ENCODE measurements at places on chromosomes 5 and 9. TPM values are rescaled to one million over a fixed set of nuclear protein-coding genes. Genes with fewer than 3 reads are reported as not detected.

TAS2R1 gene
- polyA plus RNA-seq: not detected

SAPCD2 gene
- polyA plus RNA-seq: 13.1 TPM

PLAC8L1 gene
- polyA plus RNA-seq: 0.84 TPM

ITGA2 gene
- 8.5 TPM for polyA plus RNA-seq

SKIC3 gene
- polyA plus RNA-seq: 33.7 TPM

SV2C gene
- polyA plus RNA-seq: not detected

IFNA21 gene
- not detected for polyA plus RNA-seq

NPR3 gene
- 18.0 TPM for polyA plus RNA-seq

KCNIP1 gene
- 0.05 TPM for polyA plus RNA-seq

AGTPBP1 gene
- 9.0 TPM for polyA plus RNA-seq

ENTPD2 gene
- polyA plus RNA-seq: 1.2 TPM

IZUMO3 gene
- not detected for polyA plus RNA-seq

IL4 gene
- polyA plus RNA-seq: not detected

OR2V2 gene
- polyA plus RNA-seq: not detected

SELENOP gene
- 0.14 TPM for polyA plus RNA-seq

RNF183 gene
- polyA plus RNA-seq: not detected

NUTM2G gene
- not detected for polyA plus RNA-seq

GADD45G gene
- polyA plus RNA-seq: 0.15 TPM

TIMD4 gene
- 2.3 TPM for polyA plus RNA-seq

CCNG1 gene
- polyA plus RNA-seq: 69.5 TPM

NSD1 gene
- 16.3 TPM for polyA plus RNA-seq

FOXD4 gene
- 0.49 TPM for polyA plus RNA-seq

AMBP gene
- polyA plus RNA-seq: 6.1 TPM

GPR107 gene
- polyA plus RNA-seq: 28.1 TPM

RABEPK gene
- polyA plus RNA-seq: 41.9 TPM

DEPDC1B gene
- 15.9 TPM for polyA plus RNA-seq

IRX2 gene
- 0.67 TPM for polyA plus RNA-seq

MAMDC2 gene
- polyA plus RNA-seq: 0.58 TPM

SOHLH1 gene
- polyA plus RNA-seq: not detected

FOXD4L5 gene
- polyA plus RNA-seq: 0.16 TPM

C9orf153 gene
- 0.06 TPM for polyA plus RNA-seq

SHC3 gene
- 0.37 TPM for polyA plus RNA-seq

ZNF366 gene
- polyA plus RNA-seq: not detected

LECT2 gene
- polyA plus RNA-seq: not detected

DRD1 gene
- 0.90 TPM for polyA plus RNA-seq

ATP10B gene
- polyA plus RNA-seq: not detected

MEIKIN gene
- polyA plus RNA-seq: not detected

C5 gene
- 17.1 TPM for polyA plus RNA-seq

ALDH1A1 gene
- polyA plus RNA-seq: 9,987 TPM

PCDHB12 gene
- polyA plus RNA-seq: not detected

ADAMTSL2 gene
- polyA plus RNA-seq: not detected

TMEM232 gene
- polyA plus RNA-seq: 0.12 TPM

FREM1 gene
- not detected for polyA plus RNA-seq

MAMDC4 gene
- polyA plus RNA-seq: 9.1 TPM

SPATA31E1 gene
- not detected for polyA plus RNA-seq

UNC5A gene
- 0.07 TPM for polyA plus RNA-seq

PGM5 gene
- not detected for polyA plus RNA-seq

GFRA3 gene
- 0.07 TPM for polyA plus RNA-seq

OR1L1 gene
- polyA plus RNA-seq: not detected

NRG2 gene
- polyA plus RNA-seq: 1.0 TPM

RICTOR gene
- 5.8 TPM for polyA plus RNA-seq

OR1Q1 gene
- polyA plus RNA-seq: 0.10 TPM

SYK gene
- 0.03 TPM for polyA plus RNA-seq

C9 gene
- polyA plus RNA-seq: not detected

LOX gene
- 0.36 TPM for polyA plus RNA-seq

SLC6A7 gene
- not detected for polyA plus RNA-seq

LRRC70 gene
- not detected for polyA plus RNA-seq

NEURL1B gene
- polyA plus RNA-seq: 2.1 TPM

TOR2A gene
- polyA plus RNA-seq: 9.6 TPM

All from A549 (cell line).